Suppressor macrophage (primary cell): ENCODE measurements at places on chromosomes 5 and 9.
A peak's percentile ranks its signal among the peaks of the same experiment; 100 is the strongest.

- no peak for DNase-seq
Observed at GRCh38 chr9:31078175-31078574, 1306.3 kb upstream of the ACO1 start.

DNA sequence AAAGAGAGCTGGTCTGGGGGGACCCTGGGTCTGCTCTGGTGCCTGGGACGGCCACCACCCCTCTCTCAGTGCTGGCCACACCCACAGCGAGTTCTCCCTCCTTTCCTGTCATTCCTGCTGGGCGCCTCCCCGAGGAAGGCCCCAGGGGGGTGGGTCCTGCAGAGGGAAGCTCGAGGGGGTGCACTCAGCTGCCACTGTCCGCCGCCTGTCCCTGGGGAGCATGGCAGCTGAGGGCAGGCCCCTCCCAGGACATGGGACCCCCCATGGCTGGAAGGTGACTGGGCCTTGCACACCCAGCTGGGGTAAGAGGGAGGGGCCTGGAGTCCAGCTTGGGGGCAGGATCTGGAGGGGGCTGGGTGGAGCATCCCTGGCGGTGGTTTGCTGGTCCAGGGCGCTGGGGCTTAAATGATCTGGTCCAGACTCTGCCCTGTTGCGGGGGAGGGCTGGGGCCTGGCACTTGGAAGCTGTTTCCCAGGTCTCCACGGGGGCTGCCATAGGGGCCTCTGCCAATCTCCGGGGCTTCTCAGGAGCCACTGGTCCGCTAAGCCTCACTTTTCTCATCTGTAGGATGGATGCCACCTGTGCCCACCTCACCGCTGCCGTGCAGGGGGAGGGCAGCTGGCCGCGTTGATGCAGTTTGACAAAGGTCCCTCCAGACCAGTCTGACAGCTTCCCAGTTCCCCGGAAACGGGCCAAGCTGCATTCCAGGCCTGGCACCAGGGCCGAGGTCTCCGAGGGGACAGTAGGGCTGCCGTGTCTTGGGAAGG is 6.0 kb upstream of the SLC2A6 start:
- no peak for DNase-seq

- no peak for DNase-seq
Observed at GRCh38 chr9:138063785-138064184, 186.2 kb downstream of the CACNA1B start.

DNA sequence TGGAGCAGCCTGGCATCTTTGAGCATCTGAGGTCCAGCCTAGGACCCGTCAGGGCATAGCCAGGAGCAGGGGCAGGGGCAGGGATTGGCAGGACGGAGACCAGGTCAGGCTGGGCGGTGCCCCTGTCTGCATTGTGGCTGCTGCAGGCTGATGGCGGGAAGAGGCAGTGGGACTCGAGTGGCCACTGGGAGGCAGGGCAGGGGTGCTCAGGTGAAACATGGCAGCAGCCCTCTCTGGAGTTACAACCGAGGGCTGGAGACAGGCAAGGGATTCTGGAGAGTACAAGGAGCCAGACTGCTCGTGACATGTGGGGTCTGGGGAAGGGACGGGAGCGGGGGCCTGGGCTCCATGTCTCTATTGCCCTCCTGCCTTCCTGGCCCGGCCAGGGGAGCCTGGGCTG is 97.4 kb upstream of the RAPGEF1 start:
- DNase-seq = no peak

DNA sequence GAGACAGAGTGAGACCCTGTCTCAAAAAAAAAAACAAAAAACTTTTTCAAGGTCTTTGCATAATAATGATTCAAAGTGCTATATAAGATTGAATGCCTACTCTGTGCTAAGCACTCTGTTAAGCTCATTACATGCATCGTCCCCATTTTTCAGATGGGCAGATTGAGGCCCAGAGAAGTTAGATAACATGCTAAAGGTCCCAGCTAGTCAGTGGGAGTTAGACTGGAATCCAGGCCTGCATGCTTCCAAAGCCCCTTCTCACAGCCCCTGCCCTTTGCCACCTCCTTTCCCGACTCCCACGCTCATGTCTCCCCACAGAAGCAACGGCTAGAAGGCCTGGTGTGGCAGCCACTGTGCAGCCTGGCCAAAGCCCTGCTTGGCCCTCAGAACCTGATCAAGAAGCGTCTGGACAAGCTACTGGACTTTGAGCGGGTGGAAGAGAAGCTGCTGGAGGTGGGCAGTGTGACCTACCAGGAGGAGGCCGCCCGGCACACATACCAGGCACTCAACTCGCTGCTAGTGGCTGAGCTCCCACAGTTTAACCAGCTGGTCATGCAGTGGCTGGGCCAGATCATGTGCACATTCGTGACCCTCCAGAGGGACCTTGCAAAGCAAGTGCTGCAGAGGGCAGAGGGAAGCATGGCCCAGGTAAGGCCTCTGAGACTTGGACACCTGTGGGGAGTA is 40.3 kb downstream of the ARHGEF37 start:
- no peak for DNase-seq

GRCh38 chr5:20463206-20463605 is 475.2 kb upstream of the CDH18 start:
- no peak for DNase-seq

GRCh38 chr5:178337334-178337741 is 104.7 kb upstream of the PHYKPL start:
- no peak for DNase-seq

DNA sequence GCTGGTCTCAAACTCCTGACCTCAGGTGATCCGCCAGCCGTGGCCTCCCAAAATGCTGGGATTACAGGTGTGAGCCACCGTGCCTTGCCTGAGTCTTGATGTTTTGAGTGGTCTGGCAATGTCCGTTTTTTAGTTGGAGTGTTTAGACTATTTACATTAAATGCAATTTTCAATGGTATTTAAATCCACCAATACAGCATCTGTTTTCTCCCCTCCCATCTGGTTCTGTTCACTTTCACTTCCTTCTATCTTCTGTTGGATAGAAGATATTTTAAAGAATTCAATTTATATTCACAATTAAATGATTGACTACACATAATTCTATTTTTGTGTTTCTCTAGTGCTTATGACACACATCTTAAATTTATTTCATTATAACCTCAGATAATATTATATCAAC is 26.0 kb upstream of the PCAT7 start:
- no peak for DNase-seq

- DNase-seq = peak; percentile 64
Observed at GRCh38 chr9:90801973-90802322, 329 bp downstream of the SYK start.

- DNase-seq = peak; percentile 39
Observed at GRCh38 chr5:95331358-95331757, 46.5 kb upstream of the MCTP1 start.

DNA sequence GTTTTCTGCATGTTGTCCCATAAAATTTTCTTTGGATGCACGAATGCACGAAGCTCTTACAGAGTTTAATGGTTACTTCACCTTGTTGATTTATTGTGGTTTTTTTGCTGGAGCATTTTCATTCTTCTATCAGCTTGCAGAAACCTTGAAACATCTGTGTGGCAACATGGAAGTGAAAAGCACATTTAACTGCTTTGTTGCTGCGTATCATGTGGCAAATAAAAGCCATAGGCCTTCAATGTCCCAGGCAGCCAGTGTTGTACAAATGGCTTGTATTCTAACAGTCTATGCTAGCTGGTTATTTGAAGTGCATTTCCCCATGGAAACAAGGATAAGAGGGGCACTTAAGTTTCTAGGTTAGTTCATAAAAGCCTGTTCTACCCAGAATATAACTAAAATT is 42.5 kb upstream of the RASGRF2 start:
- no peak for DNase-seq

DNA sequence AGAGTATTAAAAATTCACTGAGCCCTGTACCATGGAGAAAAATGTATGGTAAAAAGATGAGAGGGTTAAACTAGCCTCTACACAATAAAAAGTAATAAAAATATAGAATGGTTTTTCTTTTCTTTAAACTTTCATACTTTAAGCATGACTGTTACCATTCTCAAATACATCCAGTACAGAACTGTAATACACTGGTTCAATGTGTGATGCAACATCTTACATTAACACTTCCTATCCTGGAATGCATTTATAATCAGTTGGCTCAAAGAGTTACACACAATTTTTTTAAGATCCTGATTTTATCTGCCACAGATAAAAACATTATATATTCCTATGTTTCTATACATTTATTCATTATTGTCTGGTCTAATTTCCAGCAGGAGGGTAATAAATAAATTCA is 4.7 kb downstream of the GNAQ start:
- no peak for DNase-seq

DNA sequence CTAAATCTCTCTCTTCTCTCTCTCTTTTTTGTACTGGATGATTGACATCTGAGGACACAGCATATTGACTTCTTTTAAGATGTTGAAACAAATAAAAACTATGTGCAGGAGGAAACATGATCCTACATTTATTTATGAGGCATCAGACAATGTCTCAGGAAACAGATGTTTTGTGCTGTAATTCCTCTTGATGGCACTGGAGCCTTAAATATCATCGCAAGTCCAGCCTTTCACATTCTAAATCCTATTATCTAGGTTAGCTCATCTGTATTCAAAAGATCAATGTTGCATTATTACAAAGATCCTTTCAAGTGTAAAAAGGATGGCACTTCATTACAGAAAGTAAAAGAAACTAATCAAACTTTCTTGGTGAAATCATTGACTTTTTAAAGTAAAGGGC is 63.9 kb downstream of the MAT2B start:
- no peak for DNase-seq

DNA sequence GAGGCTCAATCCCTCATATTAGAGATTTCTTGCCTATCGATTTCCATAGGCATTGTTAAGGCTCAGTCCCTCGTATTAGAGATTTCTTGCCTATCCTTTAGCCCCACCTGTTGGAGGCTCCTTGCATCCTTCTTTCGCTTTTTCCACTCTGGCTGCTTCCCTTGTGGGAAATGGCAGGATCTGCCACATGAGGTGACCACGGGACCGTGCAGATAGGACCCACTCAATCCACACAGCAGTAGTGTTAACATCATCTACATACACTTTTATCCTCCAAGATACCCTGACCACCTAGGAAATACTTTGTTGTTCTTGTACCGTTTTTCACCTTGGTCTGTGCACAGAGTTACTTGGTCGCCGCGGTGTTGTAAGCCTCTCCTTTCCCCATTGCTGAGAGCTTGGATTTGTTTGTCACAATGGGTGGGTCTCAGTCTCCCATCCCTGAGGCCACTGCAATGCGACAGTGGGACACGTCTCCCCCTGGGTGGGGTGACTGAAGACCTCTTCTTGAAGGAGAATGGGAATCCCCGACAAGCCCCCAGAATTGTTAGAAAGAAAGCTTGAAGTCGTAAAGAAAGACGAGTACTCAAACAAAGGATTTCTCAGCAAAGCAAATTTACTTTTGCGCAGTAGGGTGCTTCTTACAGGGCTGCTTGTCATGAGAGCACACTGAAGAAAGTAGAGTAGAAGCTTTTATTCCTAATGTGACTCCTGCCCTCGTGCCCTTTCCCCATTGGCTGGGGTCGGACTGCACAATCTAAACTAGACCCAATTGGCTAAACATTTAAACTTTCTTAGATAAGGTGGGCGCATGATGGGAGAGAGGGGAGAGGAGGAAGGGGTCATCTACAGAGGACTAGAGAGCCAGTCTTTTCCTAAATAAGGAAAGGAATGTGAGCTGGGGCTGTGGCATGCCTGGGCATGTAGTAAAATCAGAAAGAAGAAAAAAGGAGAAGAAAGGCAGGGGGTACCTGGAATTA is 19.8 kb downstream of the IFT74 start:
- DNase-seq = peak; percentile 70

GRCh38 chr5:170743876-170744212 is 39.7 kb upstream of the GABRP start:
- no peak for DNase-seq

GRCh38 chr5:76339919-76340318 is 63.2 kb upstream of the IQGAP2 start:
- DNase-seq = no peak

- DNase-seq = no peak
Observed at GRCh38 chr9:126420643-126421564, 94.3 kb downstream of the MVB12B start.

GRCh38 chr5:151692312-151692711 is 5.6 kb upstream of the SPARC start:
- no peak for DNase-seq

DNA sequence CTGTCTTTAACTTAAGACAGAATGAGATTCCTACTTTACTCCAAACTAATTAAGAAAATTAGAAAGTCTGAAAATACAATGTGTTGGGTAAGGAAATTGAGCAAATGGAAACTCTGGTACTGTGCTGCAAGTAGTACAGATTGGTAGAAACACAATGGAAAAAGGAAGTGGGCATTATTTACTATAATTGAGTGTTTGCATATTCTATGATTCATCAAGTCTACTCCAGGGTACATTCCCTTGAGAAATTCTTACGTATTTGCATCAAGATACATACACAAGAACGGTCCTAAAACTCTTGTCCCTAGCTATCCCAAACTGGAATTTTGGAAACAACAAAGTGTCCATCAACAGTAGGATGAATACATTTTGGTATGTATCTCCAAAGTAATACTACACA is 123.5 kb upstream of the TARS1 start:
- no peak for DNase-seq

GRCh38 chr5:176664886-176665285 is 17.6 kb downstream of the TSPAN17 start:
- no peak for DNase-seq

GRCh38 chr5:95913663-95914062 is 48.0 kb downstream of the ELL2 start:
- DNase-seq = no peak

GRCh38 chr5:39015743-39016586 is 58.2 kb downstream of the RICTOR start:
- DNase-seq = peak; percentile 41

- DNase-seq = no peak
Observed at GRCh38 chr5:73321757-73322436, 126.7 kb downstream of the FOXD1 start.

- DNase-seq = no peak
Observed at GRCh38 chr5:24831989-24832388, 187.2 kb upstream of the CDH10 start.

- DNase-seq = no peak
Observed at GRCh38 chr5:36158144-36158543, 6.2 kb downstream of the SKP2 start.

DNA sequence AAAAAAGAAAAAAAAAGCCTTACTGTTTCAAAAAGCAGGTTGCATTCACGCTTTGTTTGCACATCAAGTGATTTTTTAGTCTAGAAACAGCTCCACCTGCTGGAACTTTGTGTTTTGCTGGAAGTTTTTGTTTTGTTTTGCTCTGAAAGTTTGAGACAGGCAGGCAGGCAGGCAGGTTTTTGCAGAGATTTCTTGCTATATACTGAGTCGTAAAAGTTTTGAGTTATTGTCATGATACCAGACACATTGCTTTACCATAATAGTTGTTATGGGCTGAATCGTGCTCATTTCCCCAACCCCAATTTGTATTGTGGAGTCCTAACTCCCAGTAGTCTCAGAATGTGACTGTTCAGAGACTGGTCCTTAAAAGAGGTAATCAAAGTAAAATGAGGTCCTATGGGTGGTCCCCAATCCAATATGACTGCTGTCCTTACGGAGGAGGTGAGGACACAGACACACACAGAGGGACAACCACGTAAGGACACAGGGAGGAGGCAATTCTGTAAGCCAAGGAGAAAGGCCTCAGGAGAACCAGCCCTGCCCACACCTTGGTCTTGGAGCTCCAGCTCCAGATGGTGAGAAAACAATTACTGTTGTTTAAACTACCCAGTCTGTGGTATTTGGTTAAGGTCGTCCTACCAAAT is 20.9 kb downstream of the OR2Y1 start:
- peak; percentile 9 for DNase-seq
